Stimulated activated CD4-positive, alpha-beta T cell treated with anti-CD3 and anti-CD28 coated beads, Interleukin-4, amount 100 ng/mL, for 4 hours (primary cell): ENCODE measurements at places on chromosomes 6 and 20.

DNA sequence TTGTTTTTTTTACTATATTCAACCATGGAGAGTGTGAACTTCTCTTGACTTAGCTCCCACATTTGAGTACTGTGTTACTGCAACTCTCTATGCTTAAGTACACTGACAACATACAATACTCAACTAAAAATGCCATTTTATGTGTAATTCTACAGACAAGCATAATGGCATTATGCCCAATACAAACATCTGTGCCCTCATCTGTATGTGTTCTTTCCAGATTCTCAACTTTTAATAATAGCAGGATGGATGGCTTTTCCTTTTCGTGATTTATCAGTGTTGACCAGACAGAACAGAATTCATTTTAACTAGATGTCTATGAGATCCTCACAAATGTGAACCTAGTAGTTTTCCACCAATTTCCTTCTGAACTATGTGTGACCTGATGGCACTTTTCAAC is 84.2 kb upstream of the MARCKS start:
- DNase-seq, result no peak

DNA sequence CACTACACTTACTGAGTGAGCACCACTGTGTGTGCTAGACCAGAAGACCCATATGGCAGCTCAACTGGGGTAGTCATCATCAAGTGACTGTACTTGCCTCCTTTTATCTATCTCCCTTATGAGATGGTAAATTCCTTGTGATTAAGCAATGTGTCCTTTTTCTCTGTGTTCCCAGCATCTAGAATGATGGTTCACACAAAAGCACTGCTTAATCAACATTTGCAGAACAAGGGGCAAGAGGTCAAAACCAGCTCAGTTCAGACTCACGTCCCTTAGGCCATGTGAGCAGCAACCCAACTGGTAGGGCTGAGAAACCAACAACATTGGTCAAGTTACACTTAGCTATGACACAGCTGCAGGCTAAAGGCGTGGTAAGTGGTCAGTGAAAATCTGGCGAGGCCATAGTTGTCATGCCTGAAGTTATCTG is 10.0 kb downstream of the TRAM2 start:
- DNase-seq, result no peak

DNA sequence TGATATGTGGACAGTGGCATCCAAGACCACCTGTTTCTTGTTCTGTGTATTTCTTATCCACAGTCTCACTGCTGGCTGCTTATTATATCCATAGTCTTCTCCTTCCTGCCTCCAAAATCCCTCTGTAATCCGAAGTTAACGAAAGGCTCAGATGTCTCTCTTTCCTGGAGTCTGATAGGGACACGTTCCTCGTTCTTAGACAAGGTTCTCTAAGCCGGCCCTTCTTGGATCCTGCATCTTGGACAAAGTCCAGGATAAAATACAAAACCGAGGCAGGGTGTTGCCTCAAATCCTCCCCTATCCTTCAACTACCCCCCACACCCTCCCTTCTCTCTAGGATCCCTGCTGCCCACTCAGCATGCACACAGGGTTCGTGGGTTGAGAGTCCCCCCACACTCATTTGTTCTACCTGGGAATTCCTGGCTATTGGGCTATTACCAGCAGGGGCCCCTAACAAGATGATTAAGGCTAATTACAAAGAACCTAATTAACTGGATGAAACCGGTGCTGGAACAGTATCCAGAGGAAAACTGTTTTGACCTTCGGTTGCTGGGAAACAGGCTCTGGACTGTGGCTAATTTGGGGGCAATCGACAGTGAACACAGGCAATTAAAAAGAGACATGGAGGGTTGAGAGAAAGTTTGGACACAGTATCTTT is 32.7 kb upstream of the MRPS10 start:
- no peak for DNase-seq

- no peak for DNase-seq
These were observed 30.9 kb upstream of the RBM24 start for GRCh38 chr6:17250237-17250636.
